Hepatic stellate cell (primary cell): ENCODE measurements at places on chromosomes 2 and 18.
A peak's percentile ranks its signal among the peaks of the same experiment; 100 is the strongest.

DNA sequence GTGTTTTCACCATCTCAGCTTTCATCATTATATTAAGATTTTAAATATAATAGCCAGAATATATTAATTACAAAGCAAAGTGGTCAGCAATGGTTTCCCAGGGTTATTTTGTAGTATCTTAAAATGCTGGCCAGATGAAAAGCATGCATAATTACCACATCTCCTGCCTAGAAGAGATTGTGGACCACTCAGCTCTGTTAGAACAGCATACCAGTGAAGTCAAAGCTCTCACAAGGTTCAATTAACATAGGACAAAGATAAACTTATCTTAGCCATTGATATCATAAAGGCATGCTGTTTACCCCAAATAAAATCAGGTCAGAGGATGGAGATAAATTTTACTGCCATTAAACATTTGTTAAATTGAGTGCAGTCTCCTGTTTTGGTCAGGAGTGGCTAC lies 19.3 kb upstream of the PDE1A start:
- no peak for DNase-seq

- DNase-seq: no peak
Measured at GRCh38 chr18:6521803-6522418, 107.2 kb upstream of the L3MBTL4 start.

DNA sequence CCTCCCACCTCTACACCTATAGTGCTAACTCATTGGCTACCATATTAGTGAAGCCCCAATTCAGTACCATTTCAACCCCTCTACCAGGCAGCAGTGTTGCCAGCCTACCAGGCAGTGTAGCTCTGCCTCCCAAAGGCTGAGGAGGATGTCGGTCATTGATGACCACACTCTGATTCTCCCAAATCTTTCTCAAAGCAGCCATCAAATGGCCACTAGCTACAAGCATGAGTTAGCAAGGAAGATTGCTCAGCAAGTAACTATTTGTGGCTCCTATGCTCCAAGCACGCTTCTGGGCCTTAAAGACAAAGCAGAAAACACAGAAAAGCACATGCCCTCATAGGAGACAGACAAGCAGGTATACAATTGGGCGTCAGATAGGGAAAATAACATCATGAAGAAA lies 42.7 kb upstream of the AFF3 start:
- DNase-seq: no peak

DNA sequence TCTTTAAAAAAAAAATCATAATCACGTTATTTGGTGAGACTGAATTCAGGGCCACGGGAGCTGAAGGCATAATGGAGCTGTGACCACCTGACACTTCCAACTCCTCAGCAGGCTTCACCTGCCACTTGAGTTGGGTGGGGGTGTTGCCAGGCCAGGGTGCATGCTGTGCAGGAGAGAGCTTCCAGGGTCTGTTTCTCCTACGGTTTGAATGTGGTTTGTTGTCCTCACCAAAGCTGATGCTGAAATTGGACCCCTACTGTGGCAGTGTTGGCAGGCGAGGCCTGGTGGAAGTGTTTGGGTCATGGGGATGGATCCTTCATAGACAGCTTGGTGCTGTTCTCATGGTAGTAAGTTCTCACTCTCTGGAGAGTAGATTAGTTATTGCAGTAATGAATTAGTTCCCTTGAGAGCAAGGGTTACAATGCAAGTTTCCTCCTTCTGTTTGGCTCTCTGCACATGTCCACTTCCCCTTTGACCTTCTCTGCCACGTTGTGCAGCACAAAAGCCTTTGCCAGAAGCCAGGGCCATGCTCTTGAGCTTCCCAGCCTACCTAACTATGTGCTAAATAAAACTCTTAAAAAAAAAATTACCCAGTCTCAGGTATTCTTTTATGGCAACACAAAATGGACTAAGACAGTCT lies 38.3 kb upstream of the ANKRD44 start:
- DNase-seq: no peak

- no peak for DNase-seq
Measured at GRCh38 chr2:205574001-205574400, 108.3 kb upstream of the NRP2 start.

- DNase-seq: no peak
Measured at GRCh38 chr2:102126169-102126568, 16.4 kb upstream of the IL1R1 start.

- peak; percentile 23 for DNase-seq
Measured at GRCh38 chr18:44098551-44099098, 582.1 kb upstream of the SETBP1 start.

DNA sequence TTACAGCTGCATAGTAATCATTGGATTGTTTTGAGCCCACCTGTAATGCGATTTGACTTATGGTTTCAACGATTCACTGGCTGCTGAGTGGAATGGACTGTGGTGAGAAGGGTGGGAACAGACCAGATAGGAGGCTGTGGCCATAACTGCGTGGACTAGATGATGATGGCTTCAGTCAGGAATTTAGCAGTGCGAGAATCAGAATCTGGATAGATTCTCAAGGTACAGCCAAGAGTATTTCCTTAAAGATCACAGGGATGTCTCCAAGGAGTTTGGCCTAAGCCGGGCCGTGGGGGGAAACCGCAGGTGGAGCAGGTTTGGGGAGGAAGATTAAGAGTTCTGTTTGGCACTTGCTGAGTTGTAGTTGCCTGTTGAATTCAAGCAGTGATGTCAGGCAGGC lies 44.0 kb upstream of the CHMP1B start:
- no peak for DNase-seq

- DNase-seq: peak; percentile 55
Measured at GRCh38 chr2:26068602-26069298, 34.9 kb downstream of the RAB10 start.
